Fibroblast of villous mesenchyme (primary cell): ENCODE measurements at places on chromosomes 12 and 14. TPM values are rescaled to one million over a fixed set of nuclear protein-coding genes. Genes with fewer than 3 reads are reported as not detected.

DNA sequence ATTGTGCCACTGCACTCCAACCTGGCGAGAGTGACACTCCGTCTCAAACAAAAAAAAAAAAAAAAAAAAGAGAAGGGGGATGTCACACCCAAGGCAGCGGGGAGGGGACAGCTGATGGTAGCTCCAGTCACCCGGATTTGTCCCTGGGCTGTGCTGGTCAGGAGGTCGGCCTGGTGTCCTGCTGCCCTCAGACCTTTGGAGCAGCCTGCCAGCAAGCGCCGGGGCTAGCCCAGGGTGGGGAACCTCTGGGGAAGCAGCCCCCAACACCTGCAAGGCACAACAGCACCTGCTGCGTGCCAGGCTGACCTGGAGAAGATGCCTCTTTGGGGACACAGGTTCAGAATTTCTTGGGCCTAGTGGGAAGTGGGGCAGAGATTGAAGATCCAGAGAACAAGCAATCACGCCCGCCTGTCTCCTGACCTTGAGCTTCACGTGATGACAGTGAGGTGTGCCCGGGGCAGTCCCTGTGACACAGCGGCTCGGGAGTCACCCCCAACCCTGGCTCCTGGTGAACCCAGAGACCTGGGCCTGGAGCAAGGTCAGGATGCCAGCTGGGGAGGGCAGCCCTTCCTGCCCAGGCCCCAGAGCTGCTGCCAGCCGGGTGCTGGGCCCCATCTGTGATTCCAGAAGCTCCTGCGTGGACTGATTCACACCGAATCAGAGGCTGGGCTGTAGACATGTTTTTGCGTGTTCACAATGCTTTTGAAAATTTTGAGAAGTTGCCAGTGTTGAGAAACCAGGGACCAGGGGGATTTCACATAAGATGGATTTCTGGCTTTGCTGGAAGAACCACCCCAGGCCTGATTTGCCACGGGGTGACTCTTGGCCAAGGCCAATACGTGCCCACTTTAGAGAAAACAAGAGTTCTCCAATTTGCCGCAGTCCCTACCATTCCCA is 66.4 kb downstream of the RFLNA start:
- DNase-seq = no peak

DNA sequence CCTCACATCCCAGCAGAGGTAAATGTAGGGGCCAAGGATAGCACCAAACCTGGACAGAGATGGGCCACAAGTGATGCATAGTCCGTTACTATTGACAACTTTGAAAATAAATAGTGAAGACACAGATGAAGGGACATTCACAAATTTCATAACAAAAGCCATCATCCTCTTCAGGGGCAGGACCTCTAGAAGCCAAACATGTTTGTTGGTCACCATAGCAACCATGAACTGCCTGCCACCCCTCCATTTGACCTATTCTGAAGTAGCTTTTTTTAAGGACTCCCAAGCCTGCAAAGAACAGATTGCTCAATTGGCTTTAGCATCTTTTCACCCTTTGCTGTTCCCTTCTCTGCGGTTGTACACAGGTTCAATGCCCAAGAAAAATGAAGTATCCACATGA is 35.7 kb upstream of the MDM1 start:
- peak; percentile 34 for DNase-seq

DNA sequence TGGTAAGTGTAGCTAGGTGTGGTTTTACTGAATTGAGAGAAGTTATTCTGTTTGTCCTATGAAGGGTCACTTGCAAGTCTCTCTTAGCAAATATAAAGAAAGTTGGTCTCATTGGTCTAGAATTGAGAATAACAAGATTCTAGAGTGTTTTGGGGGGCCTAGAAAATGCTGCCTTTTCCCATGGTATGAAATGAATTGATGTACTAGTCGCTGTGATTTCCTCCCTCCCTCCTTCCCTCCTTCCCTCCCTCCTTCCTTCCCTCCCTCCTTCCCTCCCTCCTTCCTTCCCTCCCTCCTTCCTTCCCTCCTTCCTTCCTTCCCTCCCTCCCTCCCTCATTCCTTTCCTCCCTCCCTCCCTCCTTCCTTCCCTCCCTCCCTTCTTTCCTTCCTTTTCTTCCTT is 166.7 kb upstream of the RGS6 start:
- DNase-seq = no peak

DNA sequence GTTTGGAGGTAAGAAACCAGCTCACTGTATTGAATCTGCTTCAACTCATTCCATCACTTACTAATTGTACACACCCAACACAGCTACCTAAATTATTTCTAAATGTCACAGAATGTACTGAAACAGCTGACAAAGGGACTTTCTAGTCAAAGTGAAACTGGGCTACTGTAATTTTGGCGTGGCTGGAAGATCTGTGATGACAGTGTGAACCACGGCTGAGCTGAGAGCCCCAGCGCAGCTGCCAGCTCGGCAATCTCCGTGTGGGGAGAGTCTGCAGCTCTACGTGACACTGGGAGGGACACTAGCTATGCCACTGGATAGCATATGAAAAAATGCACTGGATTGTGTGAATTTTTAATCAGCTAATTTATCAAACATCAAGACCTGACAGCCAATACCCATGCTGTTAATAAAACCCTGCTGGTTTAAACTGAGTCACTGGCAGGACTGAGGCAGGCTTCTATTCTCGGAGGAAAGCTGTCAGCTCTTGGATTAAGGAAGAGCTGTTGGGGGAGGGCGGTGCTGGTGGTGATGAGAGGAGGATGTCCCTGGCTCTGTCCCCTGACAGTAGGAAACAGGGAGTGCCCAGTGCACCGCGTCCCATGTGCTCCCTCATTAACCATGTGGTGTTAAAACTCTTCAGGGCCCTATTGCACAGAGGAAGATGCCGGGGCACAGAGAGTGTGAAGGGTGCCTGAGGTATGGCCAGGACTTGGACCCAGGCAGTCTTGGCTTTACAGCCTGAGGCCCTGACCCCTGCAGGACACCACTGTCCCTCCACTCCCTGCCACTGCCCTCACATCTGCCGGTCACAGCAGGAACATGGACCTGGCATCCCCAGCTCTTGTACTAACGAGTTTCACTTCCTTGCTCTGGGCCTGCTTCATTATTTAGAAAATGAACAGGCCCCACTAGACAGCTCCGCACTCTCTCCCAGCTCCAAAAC is 13.3 kb downstream of the SLC15A4 start:
- peak; percentile 11 for DNase-seq

DNA sequence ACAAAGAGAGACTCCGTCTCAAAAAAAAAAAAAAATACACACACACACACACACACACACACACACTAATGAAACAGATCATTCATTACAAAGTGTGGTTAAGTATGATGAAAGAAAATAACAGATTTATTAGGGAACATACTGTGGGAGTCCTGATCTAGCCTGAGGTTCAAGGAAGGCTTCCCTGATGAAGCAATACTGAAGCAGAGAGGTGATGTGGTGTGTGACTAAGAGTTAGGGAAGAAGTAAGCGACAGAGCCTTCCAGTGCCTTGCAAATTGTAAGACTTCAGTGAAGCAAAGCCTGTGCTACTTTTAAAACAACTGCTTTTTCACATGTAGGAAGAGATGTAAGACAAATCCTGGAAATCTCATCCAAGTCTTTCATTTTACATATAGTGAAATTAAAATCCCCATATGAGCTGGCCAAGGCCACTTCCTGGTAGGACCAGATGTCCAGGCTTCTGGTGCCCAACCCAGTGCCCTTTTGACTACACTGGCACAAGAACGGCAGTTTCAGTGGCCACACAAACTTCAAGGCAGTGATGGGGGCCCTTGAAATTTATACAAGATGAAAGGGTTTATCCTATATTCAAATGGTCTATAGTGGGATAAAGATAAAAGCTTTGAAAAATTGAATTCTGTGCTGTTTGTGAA is 86.2 kb downstream of the STON2 start:
- peak; percentile 6 for DNase-seq

GRCh38 chr12:12358528-12358927 is 1.6 kb downstream of the BORCS5 start:
- DNase-seq = no peak

GRCh38 chr12:53770281-53770680 is 18.5 kb upstream of the CISTR start:
- DNase-seq = peak; percentile 85

DNA sequence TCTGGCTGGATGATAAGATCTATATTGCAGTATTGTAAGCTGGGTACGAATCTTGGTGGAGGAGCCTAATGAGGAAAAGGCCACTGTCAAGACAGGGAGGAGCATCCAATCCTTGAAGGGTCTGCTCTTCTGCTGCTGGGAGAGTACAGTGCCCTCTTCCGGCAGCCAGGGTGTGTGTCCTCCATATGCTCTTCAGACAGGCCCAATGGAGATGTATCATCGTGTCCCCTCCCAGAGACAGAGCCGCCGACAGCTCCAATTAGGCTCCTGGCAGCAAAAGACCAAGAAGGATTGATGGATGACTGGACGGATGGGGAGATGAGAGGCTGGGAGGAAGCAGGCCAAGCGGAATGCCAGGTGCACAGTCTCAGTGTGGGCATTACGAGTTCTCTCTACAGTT is 51.6 kb upstream of the PIWIL1 start:
- DNase-seq = no peak

- DNase-seq = peak; percentile 99
These were observed 20.0 kb downstream of the NFKBIA start for GRCh38 chr14:35384455-35385041.

DNA sequence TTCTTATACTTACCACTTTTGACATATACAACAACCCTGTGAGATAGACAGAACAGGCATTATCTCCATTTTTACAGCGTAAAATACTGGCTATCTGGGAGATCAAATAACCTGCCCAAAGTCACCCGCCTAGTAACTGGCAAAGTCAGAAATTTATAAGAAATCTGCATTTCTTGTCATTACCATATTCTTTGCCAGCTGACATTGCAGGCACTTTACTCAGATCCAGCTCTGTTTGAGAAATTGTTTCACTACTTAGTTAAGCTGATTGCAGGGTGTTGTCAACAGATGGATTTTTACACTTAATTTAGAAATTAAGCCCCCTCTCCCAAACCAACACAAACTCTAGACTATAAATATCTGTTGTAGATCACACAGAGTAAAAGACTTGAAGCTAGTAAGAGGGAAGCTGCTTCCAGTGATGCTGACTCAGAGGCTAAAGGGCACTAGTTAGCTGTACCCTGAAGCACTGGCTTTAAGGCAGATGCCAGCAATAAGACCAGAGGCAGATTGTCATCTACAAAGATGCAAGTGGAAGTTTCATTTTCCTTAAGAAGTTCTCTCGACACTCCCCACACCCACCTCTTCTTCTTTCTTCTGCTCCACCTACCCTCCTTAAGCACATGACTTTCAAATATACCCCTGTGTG is 153.1 kb downstream of the ANO6 start:
- DNase-seq = peak; percentile 78

DNA sequence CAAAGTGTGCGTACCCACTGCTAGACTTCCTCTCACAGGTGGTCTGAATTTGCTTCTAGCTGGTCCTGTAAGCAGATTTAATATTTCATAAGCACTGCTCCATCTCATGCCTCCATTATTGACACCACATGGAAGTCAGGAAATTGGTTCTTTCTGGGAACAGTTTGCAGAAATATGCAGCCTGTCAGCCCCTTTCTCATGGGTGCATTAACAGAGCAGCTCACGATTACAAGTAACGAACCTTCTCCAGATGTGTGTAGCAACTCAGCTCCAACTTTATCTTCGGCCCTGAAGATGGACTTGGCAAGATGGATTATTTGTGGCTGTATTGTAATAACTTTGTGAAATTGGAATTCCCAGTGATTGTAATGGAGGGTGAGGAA is 214.5 kb upstream of the DDHD1 start:
- DNase-seq = peak; percentile 82

- DNase-seq = no peak
These were observed 2.9 kb upstream of the EPYC start for GRCh38 chr12:91007531-91008290.

DNA sequence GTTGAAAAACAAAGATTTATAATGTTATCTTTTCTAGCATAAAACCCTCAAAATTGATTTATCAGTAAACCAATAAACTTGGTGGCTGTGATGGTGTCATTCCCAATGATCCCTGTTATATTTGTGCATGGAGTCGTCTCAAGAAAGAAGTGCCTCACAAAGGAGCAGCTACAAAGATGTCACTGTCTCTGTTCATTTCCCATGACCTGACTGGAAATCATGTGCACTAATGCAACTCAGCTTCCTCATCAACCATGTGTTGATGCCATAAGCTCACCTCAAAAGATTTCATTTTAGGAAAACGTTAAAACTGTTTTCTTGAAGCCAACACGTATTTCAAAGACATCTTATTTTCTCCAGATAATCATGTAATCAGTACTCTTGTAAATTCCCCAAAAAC is 28.8 kb downstream of the CLEC1A start:
- DNase-seq = no peak

GRCh38 chr14:77037938-77038568 is 9.5 kb upstream of the IRF2BPL start:
- DNase-seq = peak; percentile 64

GRCh38 chr12:47120736-47121135 is 41.0 kb upstream of the AMIGO2 start:
- DNase-seq = no peak

DNA sequence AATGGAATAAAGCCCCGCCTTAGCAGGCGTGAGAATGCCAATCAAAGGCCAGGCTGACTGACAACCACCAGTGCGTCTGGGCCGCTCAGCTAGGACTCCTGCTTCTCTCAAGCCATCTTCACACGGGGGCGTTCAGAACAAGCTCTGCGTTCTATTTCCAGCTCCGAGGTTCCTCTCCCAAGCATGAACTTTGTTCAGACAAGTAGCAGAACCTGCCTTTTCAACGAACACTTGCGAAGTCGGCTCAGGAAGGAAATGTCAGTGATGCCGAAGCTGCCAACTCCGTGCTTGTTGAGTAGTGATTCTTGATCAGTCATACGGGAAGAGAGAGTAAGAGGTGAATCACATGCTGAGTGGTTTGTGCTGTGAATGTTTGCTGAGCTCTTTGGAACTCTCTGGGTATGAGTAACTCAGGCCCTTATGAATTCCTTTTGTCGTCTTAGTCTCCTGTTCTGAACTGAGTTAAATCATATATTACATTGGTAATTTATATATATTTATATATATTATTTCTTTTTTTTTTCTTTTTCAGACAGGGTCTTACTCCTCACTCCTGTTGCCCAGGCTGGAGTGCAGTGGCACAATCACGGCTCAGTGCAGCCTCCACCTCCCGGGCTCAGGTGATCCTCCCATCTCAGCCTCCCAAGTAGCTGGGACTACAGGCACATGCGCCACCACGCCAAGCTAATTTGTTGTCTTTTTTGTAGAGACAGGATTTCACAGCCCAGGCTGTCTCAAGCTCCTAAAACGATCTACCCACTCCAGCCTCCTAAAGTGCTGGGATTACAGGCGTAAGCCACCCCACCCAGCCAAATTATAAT is 29.4 kb upstream of the BCL7A start:
- DNase-seq = peak; percentile 77

GRCh38 chr14:75628816-75629215 is 31.9 kb downstream of the ERG28 start:
- no peak for DNase-seq

GRCh38 chr12:75672200-75672599 is 160.8 kb upstream of the KRR1 start:
- no peak for DNase-seq

GRCh38 chr12:51391283-51392123 is at the start of gene GALNT6:
Gene GALNT6, minus strand, starts transcription at chr12:51391406. Its CDS starts 11,625 bp downstream, at chr12:51379781.
- no peak for DNase-seq

GRCh38 chr14:55412676-55413075 is 1.0 kb upstream of the ATG14 start:
- DNase-seq = peak; percentile 45

- peak; percentile 52 for DNase-seq
These were observed 9.5 kb upstream of the CSAD start for GRCh38 chr12:53190108-53190729.

POLR3B gene
- total RNA-seq = 15.1 and 16.8 TPM in 2 replicates

NGB gene
- not detected in 2 replicates for total RNA-seq

GPR65 gene
- total RNA-seq = under 0.01 and 0.32 TPM in 2 replicates

LRRK2 gene
- 1.3 and 1.6 TPM in 2 replicates for total RNA-seq

SLC4A8 gene
- total RNA-seq = 6.9 and 9.0 TPM in 2 replicates

A2M gene
- 14.7 and 20.9 TPM in 2 replicates for total RNA-seq

FERMT2 gene
- 266 and 320 TPM in 2 replicates for total RNA-seq

NR1H4 gene
- total RNA-seq = under 0.01 TPM in 1 of 2 replicates, not detected in the other
